ENCODE measurements at places on chromosomes 13 and 19. TPM values are rescaled to one million over a fixed set of nuclear protein-coding genes. Genes with fewer than 3 reads are reported as not detected.

- DNase-seq: peak; percentile 59
These were observed 5.8 kb downstream of the PPFIA3 start for GRCh38 chr19:49125025-49125731.

GRCh38 chr13:20151612-20152011, 9.2 kb downstream of the GJA3 start:
- no peak for DNase-seq

- peak; percentile 74 for DNase-seq
These were observed 347.2 kb downstream of the ZNF536 start for GRCh38 chr19:30719189-30719998.

FGF14 gene
- polyA plus RNA-seq: 0.96 TPM

DNA sequence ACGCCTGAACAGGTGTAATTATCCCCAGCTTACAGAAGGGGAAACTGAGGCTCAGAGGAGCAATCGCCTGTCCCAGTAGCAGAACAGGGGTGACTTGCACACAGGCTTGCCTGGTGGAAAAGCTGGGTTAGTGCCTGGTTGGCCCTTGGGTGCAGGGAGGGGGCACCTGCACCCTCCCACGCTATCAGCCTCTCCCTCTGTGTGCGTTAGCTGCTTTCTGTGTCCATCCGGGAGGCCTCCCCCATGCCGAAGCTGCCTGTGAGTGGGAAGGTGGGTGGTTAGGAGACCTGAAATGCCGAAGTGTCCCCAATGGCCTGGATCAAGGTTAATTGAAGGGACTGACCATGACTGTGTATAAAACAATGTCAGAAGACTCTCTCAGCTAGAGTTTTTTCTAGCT, 295.0 kb downstream of the ZNF536 start:
- no peak for DNase-seq

ZNF154 gene
- 3.5 TPM for polyA plus RNA-seq

All from hepatocyte (in vitro differentiated cells).